A172 (cell line): ENCODE measurements at places on chromosomes 11 and 22.

DNA sequence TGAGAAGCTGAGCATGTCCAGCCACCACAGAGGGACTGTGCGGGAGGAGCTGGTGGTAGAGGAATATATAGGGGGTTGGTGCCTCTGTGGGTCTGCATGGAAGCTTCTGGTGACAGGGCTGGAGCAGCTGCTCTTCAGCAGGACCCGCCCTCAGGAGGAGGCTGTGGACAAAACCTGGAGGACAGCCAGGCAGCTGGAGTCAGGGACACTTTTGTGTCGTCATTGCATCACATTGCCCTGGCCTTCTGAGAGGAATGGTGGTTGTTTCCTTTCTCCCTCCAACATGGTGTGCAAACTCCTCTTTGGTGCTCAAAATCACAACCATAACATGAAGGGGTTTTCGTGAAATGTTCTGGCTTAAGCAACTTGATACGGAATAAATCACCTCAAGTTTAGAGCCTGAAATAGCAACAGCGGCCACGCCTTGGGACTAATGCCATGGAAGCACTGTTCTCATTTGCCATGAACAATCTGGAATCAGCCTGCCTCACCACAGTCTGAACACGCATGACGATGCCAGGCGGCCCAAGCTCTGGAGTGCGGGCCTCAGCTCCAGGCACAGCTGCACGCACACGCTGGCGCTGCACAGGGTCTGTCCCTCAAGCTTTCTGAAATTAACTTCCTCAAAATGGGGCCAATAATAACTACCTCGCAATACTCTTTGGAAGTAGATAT, 17.1 kb upstream of the CSRP3 start:
- no peak for DNase-seq

DNA sequence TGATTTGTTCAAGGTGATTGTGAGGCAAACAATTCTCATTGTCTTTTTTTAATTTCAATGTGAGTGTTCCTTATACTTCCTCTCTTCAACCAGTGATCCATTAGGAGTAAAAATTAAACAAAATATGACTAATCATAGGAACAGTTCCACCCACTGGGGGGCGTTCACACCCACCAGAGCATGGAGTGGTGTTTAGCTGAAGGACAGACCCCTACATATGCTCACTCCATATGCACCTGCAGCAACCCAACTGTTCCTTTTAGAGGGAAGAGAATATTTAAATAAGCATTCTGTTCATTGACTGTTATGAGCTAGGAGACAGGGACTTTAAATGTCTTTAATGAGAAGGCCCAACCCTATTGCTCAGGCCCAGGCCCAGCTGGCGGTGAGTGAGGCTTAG, 78.7 kb upstream of the DRD2 start:
- no peak for DNase-seq

- DNase-seq: no peak
Observed at GRCh38 chr22:43894122-43894521, 2.3 kb upstream of the PNPLA5 start.

DNA sequence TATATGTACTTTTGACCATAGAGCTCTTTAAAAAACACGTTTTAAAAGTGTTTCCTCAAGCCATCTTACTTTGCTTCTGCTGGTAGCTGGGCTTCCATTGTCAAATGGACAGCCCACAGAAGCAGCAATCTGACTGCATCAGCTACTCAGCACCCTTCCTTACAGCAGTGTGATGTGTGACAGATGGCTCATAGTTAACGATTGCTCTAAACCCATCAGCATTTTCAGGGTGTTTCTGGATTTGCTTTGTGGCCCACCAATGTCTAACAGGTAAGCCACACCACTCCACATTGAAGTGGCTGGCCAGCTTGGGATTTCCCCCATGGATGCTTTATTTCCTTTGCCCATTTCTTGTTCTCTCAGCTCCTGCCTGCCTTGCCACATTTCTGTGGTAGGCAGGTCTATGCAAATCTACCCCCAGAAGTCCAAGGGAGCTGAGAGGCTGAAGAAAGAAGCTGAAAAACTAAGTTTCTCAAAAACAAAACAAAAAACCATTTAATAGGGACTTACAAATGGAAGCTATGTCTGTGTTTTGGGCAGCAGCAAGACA, 7.3 kb upstream of the FAR1 start:
- no peak for DNase-seq

- peak; percentile 40 for DNase-seq
Observed at GRCh38 chr11:67119585-67120391, 725 bp downstream of the KDM2A start.
